ENCODE measurements at places on chromosomes 1 and 21.

- DNase-seq: no peak
Observed at GRCh38 chr1:238552271-238552670, 661.5 kb upstream of the ZP4 start.

DNA sequence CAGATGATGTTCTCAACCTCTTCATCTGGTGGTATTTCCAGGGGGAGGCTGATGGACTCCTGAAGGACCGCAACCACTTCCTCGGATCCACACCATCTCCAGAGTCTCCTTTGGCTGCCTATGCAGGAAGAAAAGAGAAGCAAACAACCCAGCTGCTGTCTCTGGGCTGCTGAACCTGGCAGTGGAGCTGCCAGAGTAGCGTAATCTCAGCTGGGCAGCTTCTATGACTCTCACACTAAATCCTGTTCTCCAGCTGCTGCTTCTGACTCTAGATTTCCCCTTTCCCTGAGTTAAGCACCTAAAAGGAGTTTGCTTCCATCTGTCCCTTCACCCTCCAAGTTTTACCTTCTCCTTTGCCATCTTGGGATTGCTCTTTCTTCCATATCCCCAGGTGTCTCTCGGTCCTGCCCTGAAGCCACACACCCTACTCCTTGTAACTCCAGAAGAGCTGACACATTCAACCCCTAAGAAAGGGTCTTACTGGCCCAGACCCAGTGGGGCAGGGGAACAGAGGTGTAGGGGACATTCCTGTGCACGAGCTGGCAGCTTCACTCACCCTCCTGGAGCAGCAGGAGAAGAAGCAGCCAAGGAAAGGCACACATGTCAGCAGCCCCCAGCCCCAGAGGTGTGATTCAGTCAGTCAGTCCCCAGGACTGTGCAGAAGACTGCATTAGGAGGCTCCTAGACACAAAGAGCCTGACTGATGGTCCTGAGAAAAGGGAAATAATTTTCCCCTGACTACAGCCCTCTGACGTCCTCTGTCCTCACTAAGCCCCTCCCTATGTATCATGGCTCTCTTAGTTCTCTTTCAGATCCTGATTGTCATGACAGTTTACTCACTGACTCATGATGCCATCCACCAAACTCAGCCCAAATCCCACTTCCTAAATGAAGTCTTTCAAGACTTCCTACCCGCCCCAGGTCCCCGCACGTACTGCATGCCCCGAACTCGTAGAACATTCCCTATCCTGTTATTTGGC lies at the start of gene SLAMF9:
SLAMF9 (minus strand) TSS at position 702 of the 980 bp plus-strand sequence; CDS start at position 602, 100 bp downstream.
- DNase-seq: peak; percentile 48

GRCh38 chr1:233168384-233168783 lies 127.1 kb downstream of the PCNX2 start:
- DNase-seq: no peak

DNA sequence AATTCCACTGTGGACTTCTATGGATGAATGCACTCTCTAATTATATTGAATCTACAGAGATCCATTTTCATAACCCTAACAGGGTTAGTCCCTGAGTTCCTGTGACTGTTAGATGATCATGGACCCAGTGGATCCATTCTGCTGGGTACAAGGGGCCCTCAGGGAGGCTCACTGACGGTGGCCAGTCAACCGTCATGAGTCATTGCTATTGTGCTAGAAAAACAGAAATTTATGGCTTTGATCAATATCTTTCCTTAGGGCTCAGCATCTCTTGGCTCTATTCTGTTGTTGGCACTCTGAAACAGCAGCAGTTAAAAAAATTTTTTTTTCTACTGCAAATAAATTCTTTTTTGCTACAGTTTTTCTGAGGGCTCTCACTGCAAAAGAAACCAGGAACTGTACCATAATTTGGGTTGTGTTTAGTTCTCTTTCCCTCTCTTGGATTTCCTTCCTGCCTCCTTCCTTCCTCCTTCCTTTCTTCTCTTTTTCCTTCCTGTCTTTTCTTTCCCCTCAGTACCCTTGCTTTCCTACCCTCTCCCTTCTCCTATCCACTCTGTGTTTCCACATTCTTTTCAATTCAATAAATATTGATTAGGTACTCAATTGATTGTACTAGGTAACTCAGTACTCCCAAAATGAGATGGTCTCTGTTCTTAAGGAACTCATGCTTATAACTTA lies 49.5 kb downstream of the UTP25 start:
- no peak for DNase-seq

GRCh38 chr1:170318736-170319135 lies 173.0 kb downstream of the NTMT2 start:
- no peak for DNase-seq

GRCh38 chr1:11796036-11796828 lies 9.5 kb downstream of the MTHFR start:
- DNase-seq: no peak

- no peak for DNase-seq
Observed at GRCh38 chr1:59126366-59126765, 170.5 kb upstream of the FGGY start.
